Stimulated activated CD8-positive, alpha-beta memory T cell treated with anti-CD3 and anti-CD28 coated beads, Interleukin-12 subunit alpha, Interleukin-12 subunit beta, amount 100 ng/mL, for 4 hours (primary cell): ENCODE measurements at places on chromosomes 3 and 15.
A peak's percentile ranks its signal among the peaks of the same experiment; 100 is the strongest.

- DNase-seq: no peak
Observed at GRCh38 chr3:48595526-48596121, 495 bp upstream of the COL7A1 start.

- peak; percentile 100 for DNase-seq
Observed at GRCh38 chr3:133573054-133573628, 345 bp upstream of the CDV3 start.

GRCh38 chr15:42220216-42220615 lies 12.1 kb upstream of the VPS39 start:
- DNase-seq: no peak

DNA sequence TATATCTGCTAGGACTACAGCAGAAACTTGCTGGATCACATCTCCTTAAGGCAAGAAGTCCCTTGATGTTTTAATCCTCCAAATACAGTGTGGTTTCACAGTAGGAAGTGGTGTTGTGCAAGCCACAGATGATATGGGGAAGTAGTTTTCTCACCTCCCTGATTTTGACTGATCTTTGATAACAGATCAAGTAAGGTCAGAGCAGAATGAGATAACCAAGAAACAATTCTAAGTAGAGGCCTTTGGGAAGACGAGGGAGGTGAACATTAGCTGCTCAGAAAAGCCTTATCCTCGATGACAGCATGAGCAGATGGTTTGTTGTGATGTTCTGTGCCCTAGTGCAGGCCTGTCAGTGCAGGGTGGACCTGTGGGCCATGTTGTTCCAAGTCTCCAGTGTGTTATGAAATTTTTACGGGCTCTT lies 61.3 kb downstream of the RIOX2 start:
- DNase-seq: no peak

DNA sequence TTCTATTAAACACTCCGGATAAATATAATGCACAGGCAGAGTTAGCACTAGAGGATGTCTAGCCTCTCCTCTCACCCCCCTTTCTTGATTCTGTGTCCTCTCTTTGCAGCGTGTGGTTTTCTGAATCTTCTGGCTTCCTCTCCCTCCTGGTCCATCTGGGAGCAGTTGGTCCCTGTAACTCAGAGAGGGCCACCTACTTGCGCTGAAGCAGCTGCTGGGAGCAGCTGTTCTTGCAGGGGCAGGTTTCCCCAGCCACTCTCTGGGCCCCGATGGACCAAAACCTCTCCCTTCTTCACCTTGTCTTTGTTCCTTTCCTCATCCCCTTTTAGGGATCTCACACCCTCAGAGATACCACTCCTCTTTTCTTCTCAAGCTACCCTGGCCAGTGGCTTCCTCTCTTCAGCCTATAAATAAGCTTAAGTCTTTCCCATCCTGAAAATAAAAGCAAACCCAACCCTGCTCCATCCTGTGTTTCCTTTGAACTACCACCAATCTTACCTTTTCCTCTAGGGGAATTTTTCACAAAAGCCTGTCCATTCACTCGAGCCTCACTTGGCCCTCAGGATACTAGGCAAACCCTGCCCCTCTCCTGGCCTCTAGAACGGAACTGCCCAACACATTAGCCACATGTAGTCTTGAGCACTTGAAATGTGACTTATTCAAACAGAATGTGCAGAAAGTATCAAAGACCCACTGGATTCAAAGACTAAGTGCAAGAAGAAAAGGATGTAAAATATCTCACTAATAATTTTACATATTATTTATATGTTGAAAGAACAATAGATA lies 59.7 kb downstream of the STARD5 start:
- no peak for DNase-seq

DNA sequence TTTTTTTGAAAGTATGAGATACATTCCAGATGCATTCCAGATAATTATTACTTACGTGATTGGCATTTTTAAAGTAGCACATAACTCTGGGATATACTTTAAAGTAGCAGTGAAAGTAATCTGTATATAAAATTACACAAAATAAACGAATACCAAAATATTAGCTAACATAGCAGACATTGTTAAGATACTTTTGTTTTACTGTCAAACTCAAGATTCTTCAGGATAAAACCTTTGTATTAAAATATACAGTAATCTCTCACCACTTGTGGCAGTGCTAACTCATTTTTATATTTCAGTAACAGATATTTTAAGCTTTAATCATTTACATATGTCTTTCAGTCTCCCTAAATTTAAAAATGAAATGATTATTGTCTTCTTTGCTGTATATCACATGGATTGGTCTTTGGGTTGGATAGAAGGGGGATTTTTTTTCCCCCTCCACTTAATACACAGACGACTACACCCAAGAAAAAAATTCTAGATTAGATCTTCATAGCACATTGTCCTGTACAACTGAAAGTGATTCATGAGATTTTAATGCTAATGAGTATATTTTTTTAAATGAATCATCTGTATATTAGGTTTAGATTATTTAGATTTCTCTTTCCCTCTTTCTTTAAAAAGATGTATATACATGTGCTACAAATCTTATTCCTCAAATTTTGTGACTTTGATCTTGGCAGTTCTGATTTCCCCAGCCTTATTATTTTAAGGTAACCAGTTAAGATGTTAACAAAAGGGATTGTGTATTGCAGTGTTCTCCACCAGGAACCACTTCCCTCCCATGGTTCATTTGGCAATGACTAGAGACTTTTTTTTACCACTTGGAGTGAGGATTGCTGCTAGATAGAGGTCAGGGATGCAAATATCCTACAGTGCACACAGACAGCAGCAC lies 24.5 kb upstream of the EBLN2 start:
- no peak for DNase-seq

DNA sequence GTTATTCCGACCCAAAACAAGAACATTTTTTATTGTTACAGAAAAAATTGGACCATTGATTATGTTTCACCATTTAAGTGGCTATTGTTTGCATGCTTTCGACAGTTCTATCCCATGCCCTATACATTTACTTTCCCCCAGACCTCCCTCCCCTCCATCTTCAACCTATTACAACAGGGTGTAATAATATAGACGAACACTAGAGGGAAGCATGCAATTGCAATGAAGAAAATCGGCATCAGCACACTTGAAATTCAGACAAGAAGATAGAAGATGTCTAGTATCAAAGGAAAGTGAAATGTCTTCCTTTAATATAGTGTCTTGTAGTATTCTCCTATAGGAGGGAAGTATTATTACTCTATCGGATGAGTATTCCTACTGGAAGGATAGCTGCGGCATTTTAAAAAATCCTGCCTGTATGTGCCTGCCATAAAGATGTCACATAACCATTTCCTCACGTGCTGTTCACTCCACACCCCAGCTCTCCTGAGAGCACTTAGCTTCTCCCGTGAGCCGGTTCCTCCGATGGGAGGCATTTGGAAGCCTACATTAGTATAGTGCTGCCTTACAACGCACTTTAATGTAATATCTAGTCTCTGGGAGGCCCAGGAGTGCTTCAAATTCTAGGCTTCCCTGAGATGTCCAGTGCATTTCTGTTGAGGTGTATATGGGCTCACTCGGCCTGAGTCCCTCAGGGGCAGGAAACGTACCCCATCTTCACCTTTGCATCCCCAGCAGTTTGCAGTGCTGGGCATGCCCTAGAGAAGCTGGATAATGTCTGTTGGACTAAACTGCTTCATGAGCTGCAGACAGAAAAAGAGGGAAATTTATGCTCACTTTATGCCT lies 17.8 kb upstream of the ERICH6 start:
- DNase-seq: no peak

GRCh38 chr3:115525731-115526130 lies 97.6 kb upstream of the GAP43 start:
- no peak for DNase-seq

DNA sequence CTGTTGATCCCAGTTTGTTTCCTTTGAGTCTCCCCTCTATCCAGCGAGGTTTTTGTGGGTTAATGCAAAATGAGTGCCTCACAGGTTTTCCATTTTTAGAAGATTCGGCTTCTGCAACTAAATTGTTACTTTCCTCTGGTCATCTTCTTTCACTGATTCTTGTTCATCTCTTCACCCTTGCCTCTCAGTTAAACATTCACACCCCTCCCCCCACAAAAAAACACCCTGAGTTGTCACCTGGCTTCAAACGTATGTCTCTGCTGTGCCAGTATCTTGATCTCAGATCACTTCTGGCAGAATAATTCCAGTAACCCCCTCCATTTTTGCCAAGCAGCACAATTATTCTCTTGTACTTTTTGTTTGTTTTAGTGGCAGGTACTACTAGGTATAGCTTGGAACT lies 12.3 kb upstream of the CLDN16 start:
- DNase-seq: no peak
